ENCODE measurements at places on chromosomes 2 and 18.

- no peak for DNase-seq
Measured at GRCh38 chr18:22538426-22538825, 120.7 kb upstream of the CTAGE1 start.

DNA sequence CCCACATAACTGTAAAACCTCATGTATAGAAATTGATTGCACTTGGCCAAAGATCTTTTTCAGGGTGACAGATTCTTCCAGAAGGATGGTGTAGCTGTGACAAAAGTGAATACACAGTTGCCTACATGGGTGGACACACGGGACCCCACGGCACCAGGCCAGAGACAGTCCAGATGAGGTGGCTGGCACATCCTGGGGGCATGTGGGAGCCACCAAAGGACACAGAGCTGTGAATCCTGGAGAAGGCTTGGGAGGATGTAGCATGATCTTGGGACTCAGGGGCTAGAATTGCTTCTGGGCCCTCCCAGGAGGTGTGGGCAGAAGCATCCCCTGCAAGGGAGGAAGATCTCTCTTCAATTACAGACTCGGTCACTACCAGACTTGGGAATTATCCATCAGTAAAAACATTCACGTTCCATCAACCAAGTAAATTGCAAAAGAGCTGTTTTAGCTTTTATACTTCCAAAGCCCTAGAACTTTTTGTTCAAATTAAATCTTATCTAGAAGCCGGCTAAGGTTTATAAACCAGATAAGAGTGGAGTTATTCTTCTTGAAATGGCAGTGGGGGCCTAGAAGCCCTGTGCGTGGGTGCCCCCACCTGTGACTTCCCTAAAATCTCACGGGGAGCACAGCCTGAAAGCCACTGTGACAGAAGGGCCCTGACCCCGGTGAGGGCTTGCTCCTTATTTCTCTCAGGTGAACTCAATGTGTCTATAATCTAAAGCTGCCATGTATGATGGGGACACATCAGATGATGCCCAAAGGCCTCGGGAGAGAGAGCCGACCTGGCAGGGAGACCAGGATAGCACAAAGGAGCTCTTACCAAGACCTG is 81.7 kb downstream of the SEPTIN10 start:
- no peak for DNase-seq

DNA sequence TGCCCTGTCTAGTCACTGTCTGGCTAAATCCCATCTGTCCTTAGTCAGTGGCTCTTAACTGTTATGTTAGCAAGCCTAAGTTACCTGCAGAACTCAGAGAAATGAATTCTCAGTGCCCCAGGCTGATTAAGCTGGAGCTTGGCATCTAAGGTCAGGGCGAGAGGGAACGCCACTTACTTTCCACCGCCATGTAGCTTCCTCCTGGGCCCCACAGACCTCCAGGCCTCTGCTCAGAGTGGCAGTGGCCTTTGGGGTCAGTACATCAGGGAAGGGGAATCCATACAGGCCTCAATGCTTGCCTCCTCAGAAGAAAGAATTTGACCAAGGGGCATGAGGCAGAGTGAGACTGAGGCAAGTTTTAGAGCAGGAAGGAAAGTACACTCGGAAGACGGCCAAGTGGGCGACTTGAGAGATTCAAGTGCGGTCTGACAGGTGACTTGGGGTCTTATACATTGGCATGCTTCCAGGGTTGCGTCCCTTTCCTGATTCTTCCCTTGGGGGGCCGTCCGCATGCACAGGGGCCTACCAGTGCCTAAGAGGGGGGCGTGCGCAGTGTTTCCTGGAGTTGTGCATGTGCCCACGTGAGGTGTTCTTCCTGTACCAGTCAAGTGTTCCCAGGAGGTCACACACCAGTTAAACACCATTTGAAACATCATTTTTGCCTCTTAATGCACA is 64.1 kb downstream of the EMILIN2 start:
- no peak for DNase-seq

GRCh38 chr18:34609986-34610648 is 100.0 kb upstream of the DTNA start:
- DNase-seq, result no peak

DNA sequence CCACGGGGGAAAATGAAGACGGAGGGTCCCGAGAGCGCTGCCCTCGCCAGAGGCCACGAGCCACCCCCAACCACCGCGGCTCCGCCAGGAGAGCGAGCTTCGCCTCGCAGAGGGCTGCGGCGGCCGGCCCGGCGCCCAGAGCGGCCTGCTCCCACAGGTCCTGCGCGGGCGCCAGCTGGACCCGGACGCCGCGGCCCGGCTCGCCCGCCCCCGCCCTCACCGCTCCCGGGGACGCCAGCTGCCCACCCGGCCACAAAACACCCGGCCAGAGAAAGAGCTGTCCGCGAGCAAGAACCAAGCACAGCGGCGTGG is 709 bp downstream of the PTPN2 start:
- no peak for DNase-seq

- no peak for DNase-seq
Measured at GRCh38 chr2:112848833-112849232, 12.3 kb upstream of the IL1B start.

DNA sequence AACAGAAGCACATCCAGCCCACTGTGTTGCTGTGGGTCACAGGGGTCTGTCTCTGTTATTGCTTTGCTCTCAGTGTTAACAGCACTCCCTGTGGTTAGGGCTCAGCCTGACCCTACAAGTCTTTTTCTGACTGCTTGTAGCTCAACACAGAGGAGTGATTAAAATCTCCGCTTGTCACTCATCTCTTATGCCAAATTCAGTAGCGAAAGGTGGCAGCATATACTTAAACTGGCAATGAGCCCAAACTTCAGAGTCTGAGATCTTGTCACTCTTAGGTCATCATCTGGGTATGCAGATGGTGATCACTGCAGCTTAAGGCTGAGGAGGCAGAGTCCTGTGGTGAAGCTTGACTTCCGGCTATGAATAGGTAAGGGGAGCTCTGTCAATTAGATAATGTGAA is 63.3 kb upstream of the CSRNP3 start:
- peak; percentile 44 for DNase-seq

DNA sequence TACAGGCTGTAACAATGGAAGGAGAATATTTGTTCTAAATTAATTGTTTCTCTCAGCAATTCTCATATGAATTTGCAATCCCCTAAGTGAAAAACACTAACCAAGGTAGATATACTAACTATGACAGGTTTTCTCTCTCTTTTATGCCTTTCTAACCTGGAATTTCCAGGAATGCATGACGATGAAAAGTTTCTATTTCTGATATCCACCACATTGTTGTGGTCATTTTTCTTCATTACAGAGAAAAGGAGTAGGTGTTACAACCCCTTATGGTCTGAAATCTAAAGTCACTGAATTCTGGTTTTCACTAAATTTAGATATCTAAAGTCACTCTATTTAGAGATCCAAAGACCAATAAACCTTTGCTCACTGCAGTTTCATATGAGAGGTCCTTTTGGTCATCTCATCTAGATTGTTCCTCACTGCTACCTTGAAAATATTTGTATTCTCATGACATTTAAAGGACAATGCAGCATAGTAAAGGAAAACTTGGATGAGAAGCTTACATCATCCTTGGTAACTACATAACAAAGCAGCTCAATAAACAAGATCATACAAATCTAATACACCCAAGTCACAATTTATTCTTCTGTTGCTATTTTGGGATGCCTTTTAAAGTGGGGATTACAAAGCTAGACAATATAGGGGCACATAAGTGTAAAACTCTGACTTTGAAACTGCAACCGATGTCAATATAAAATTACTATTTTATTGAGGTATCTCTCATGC is 85.8 kb downstream of the TCF4 start:
- no peak for DNase-seq

DNA sequence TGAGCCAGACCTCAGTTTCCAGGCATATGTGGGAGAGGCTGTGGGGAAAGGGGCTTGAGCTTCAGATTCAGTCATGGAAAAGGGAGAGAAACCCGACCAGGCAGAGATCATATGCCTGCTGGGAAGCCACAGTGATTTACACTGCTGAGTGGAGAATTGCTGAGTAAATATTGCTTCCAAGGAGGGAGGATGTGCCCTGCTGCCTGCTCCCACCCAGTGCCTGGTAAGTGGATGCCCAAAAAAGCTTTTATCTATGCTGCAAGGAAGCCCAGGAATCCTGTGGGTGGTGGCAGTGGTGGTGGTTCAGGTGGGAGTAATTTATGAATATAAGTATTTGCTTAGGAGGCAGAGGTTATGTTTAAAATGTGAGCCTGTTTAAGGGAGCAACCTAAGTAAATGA is 39.5 kb downstream of the INO80C start:
- DNase-seq, result no peak

- no peak for DNase-seq
Measured at GRCh38 chr2:45739796-45740485, 88.5 kb downstream of the PRKCE start.

Measured in retinal pigment epithelial cell (primary cell).